ENCODE measurements at places on chromosomes 1 and 21. TPM values are rescaled to one million over a fixed set of nuclear protein-coding genes. Genes with fewer than 3 reads are reported as not detected.

PRRX1 gene
- total RNA-seq: 142 TPM

LCA5L gene
- total RNA-seq: 1.9 TPM

TCEA3 gene
- 9.2 TPM for total RNA-seq

TTLL7 gene
- 27.5 TPM for total RNA-seq

KDF1 gene
- total RNA-seq: 12.2 TPM

CACNA1S gene
- total RNA-seq: 0.12 TPM

RBP7 gene
- total RNA-seq: 2.9 TPM

CDC7 gene
- 11.6 TPM for total RNA-seq

GRCh38 chr1:210437781-210438180, 109.1 kb downstream of the HHAT start:
- DNase-seq: no peak

GRCh38 chr1:154741741-154742495, 128.2 kb downstream of the KCNN3 start:
- no peak for DNase-seq

- no peak for DNase-seq
These were observed at the start of gene ITLN2 for GRCh38 chr1:160954158-160955104. ITLN2 (minus strand) TSS chr1:160954809; CDS start chr1:160954741, 68 bp downstream.

DNA sequence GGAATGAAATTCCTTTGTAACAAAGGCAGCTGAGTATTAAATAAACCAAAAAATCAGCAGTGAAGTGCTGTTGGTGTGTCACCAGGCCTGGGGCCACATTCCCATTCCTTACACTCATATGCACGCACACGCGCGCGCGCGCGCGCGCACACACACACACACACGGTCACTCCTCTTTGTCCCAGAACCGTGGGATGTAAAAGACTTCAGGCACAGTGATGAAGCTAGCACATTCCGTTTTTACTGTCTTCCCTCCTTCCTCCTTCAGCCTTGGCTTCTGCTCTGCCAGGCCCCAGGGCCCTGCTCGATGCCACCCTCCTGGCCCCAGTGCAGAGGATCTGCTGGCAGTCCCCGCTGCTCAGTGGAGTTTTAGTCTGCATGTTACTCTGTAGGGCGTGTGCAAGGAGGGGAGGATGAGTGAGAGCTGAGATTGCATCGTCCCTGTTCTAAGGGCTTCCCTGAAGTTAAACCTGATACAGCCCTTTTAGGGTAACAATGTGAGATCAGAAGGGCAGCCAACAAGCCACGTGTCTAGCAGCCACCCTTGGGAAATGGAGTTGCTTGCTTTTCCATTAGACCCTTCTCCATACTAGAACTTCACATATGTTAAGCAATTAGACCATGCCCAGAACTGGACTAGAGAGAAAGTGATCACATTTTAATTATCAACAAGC, 71.7 kb upstream of the WDR26 start:
- DNase-seq: no peak

DNA sequence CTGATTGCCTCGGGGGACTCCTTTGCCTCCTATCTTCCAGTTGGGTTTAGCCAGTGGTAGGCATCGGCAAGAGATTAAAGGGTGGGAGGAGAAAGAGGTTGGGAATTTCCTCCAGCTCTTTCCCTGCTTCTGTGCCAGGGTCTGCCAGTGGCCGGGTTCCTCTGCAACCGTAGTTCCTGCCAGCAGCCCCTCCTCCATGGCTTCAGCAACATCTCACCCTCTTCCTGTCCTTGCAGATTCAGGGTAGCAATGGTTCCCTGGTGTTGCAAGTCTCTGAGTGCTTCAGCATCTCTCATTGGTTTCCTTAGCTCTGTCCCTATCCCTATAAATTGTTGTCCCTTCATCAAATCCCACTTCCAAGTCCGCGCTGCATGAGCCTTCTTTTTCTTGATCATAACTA, 223.1 kb upstream of the JUN start:
- DNase-seq: no peak

DNA sequence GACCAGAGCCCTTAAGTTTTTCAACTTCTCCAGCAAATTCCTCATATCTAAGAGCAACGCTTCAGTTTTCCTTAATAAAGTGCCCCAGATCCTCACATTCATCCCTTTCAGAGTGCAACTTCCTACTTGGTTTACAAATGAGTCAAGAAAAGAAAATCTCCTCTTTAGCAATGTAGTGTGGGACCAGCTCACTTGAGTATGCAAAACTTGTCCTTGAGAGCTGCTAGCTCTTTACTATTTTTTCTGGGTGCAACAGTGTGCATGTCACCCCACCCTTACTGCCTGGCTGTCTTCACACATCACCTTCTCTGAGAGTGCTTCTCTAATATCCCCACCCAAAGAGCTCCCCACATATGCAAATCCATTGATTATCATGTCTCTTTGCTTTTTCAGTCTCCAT, 203.1 kb upstream of the CAMK1G start:
- DNase-seq: no peak

GRCh38 chr1:156195853-156196252, 1.9 kb downstream of the SLC25A44 start:
- DNase-seq: no peak

- DNase-seq: no peak
These were observed 13.6 kb upstream of the TMPRSS2 start for GRCh38 chr21:41521489-41522027.

- DNase-seq: no peak
These were observed 48.0 kb downstream of the DNAI4 start for GRCh38 chr1:66876664-66877063.

- no peak for DNase-seq
These were observed 127.0 kb downstream of the MRPS6 start for GRCh38 chr21:34200288-34200905.

- no peak for DNase-seq
These were observed 37.3 kb downstream of the ZC3H11B start for GRCh38 chr1:219575563-219575962.

DNA sequence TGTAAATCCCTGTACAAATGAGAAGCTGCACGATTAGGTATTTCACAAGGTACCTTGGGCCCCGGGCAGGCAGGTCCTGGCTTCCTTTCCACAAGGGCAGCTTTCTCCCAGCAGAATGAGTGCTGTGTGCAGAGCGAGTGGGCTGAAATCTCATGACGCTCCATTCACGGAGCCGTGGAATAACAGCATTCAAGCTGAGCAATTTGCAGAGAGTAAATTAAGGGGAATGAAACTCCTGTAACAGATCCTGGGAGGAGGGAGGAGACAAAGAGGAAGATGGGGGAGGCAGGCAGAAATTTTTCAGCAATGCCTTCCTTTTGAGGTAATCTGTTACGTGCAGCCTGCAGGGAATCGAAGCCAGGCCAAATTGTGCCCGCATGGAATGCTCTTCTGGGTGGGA, 239.9 kb downstream of the TNR start:
- DNase-seq: no peak

DNA sequence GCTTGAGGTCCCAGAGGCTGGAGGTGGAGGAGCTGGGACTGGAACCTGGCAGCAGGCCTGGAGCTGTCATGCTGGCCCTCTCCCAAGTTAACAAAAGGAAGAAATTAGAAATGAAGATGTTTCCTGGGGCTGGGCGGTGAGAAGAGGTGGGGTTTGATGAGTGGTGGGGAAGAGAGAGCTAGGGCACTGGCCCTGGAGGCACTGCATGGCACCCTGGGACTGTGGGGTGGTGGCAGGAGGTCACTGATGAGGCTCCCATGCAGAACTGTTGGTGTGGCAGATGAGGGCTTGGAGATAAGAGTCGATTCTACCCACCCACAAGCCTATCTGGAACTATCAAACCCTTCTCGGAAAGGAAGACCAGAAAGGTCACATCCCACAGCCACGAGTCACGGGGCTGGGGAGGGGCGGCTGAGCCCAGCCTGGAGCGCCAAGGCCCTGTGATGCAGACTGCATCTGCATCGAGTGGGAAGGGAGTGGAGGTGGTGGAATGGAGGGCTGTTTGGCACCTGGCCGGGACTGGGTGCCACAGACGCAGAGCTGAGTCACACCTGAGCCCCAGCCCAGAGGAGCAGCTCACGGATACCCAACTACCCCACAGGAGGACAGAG, 29.4 kb downstream of the MRPL37 start:
- no peak for DNase-seq

DNA sequence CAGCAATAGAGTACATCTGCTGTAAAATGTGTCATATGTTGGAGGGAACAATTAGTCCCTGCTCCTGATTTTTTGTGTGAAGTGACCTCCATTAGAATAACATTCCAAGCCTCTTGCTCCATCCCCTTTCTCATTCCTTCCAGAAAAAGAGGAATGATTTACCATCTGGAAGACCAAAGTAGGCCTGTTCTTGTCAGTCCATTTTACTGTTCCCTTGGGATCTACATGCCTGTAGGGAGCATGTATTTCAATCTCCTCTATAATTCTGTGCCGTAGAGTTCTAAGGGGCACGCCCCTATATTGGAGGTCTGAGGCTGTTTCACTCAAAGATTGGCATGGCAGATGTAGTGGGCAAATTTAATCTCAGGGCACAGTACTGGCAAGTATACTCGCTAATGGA, 48.8 kb upstream of the MAN1A2 start:
- DNase-seq: no peak

DNA sequence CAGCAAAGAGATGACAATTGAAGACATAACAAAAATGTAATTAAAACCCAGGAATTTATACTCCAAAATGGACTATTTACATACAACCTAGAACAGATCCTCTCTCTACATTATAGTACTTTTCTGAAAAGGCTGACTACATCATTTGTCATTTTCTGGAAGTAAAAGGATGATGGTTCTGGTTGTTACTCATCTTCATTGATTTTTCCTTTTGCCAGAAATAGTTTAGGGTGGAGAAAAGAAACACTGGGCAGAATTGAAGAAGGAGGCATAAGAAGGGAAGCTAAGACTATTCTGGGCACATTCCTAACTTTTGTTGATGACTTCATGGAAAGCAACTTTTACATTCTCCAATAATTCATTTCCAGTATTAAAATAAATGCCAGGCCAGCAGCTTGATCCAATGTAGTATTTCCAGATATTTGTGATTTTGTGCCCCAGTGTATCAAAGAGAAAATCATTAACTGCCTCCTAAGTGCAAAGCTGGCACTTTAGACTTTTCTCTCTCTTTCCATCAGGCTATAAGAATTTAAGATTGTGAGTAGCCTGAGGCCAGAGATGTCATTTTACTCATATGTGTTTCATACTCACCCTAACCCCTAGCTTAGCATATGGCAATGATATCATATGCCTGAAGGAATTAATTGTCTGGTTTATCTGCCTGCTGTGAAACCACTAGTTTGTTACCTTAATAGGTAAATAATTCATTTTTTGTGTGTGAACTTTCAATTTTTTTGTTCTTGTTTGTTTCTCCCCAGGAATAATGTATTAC, 369.5 kb upstream of the LYPLAL1 start:
- DNase-seq: no peak

DNA sequence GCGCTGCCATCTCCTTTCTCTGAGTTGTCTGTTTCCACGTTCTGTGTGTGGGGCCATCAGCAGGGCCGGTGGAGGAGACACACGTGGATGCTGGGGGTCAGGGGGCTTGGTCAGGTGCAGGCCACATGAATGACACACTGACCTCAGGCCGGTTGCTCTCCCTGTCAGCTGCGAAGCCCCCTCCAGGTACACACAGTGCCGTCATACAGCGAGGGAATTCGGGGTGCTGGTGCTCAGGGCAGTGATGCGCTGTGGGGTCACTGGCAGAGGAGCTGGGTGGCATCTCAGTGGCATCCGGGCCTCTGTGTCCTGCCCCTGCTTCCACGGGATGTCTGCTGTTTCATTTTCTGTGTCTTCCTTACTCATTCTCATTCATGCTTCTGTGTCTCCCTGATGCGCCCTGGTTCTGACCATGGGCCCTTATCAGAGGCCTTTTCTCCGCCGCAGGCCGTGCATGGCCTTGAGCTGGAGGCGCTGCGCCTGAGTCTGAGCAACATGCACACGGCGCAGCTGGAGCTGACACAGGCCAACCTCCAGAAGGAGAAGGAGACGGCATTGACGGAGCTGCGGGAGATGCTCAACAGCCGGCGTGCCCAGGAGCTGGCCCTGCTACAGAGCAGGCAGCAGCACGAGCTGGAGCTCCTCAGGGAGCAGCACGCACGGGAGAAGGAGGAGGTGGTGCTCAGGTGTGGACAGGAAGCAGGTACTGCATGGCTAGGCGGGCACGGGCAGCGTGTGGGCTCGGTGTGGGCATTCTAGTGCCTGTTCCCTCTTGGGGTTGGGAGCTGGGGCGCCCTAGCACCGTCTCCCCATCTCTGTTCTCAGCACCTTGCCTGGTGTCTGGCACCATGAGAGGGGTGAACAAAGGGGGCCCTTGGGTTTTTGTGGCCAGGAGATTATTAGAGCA, 22.6 kb downstream of the PCNT start:
- DNase-seq: no peak

DNA sequence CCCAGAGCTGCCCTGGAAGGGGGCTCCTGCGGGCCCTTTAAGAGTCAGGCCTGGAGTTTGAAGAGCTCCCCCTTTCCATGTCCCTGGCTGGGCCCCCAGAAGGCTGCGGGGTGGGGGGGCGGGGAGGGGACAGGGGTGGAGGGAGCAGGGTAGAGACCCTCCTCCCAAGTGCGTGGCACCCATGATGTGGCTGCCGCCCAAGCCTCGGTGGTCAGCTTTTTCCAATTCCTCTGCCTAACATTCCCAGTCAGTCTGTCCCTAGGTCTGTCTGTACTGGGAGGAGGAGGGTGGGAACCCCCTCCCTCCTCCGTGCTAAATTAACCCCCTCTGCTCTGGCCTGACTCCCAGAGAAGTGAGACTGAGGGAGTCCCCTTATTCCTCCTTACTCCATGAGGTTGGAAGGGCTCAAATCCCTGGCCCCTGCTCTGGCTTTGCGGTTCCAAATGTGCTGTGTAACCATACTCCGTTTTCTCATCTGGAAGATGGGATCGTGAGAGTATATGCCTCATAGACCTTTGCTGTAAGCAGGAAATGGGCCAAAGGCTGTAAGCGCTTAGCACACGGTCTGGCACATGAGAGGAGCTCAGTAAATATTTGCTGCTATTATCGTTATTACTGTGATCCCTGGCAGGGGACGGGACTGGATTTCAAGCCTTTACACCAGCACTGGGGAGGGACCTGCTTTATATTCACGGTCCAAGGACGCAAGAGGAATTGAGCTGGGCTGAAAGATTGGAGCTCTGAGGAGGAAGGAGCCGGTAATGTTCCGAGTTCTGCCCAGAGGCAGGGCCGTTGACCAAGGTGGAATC, 658 bp upstream of the COL16A1 start:
- no peak for DNase-seq

- no peak for DNase-seq
These were observed 2.0 kb downstream of the SRSF4 start for GRCh38 chr1:29179641-29180184.

GRCh38 chr1:97901017-97901658, 19.7 kb downstream of the DPYD start:
- DNase-seq: no peak

All from type B pancreatic cell (in vitro differentiated cells).